ENCODE measurements at places on chromosomes 6 and 20. TPM values are rescaled to one million over a fixed set of nuclear protein-coding genes. Genes with fewer than 3 reads are reported as not detected.
A peak's percentile ranks its signal among the peaks of the same experiment; 100 is the strongest.

Gene FABP7
- total RNA-seq = 1.4 TPM

DNA sequence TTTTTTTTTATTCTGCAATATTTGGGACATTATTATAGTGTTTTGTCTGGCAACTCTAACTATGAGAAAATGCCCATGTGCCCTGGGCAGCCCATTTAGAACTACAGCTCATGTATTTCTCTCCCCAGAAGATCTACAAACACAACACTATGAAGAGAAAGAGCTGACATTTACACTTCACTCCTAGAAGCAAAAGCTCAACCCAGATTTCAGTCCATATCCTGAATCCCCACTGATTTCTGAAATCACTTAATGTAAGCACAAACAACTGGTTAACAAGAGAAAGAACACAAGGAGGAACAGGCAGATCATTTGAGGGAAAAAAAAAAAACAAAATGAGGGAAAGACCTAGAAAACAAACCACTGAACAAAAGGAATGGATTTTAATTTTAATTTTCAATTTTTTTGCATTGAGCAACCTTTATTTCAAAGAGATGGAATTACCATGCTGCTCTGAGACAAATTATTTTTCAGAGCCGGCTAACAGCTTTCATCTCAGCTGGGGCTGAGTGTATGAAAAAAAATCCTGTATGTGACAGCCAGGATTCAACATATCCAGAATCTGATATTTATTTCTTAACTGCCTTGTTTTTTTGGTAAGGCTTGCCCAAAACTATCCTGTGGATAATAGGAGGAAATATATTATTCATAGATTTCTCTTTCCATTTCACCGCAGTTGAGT lies 32.5 kb downstream of the KIAA0319 start:
- DNase-seq = no peak

DNA sequence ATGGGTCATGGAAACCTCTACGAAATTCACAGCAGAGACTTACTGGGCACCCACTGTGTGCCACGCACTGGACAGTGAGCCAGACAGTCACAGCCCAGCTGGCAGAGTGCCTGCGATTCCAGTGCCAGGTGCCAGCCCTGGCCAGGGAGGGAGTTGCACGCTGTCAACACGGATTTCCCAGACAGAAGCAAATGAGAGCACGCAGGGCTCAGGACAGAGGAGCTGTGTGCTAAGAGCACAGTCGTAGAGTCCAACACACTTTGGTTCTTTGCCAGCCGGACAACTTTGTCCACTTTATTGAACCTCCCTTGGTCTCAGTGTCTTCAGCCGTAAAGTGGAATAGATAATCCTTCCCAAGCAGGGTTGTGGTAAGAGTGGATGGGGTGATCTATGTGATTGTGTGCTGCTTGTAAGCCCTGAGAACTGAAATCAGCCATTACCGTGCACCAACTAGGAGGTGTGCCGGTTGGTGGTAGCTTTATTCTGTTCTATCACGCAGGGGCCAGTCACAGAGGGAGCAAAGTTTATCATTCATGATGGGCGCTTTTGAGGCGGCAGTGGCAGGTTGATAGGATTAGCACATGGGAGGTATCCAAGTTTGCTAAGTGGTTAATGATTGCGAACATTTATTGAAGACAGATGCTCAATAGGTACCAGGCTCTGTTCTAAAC lies 40.6 kb downstream of the SIRPA start:
- DNase-seq = no peak

Gene MCCD1
- not detected for total RNA-seq

Gene ZNF217
- 16.8 TPM for total RNA-seq

Gene FOXS1
- total RNA-seq = 0.24 TPM

Gene RBPJL
- total RNA-seq = not detected

GRCh38 chr20:2911200-2911599 lies 37.9 kb downstream of the PTPRA start:
- no peak for DNase-seq

Gene NRSN1
- total RNA-seq = not detected

Gene HAO1
- not detected for total RNA-seq

- no peak for DNase-seq
Observed at GRCh38 chr6:13473768-13474165, 13.6 kb downstream of the GFOD1 start.

GRCh38 chr6:130755368-130756034 lies 71.7 kb upstream of the SMLR1 start:
- no peak for DNase-seq

GRCh38 chr6:53899512-53899911 lies 104.7 kb downstream of the LRRC1 start:
- no peak for DNase-seq

DNA sequence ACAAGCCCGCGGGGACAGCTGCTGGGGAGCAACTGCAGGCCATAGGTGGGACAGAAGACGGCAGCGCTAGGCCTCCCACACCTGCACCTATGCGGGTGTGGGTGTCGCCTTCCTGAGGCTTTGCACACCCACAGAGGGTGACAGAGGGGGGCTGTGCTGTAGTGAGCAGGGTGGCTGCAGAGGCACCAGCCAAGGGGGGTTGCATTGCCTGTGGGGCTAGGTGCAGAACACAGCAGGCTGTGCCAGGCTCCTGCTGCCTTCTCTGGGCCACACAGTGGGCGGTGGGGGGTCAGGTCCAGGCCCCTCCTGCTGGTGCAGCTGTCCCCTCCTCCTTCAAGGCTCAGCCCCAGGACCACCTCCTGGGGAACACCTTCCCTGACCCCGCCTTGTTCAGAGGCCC lies 75.7 kb downstream of the WDR27 start:
- no peak for DNase-seq

DNA sequence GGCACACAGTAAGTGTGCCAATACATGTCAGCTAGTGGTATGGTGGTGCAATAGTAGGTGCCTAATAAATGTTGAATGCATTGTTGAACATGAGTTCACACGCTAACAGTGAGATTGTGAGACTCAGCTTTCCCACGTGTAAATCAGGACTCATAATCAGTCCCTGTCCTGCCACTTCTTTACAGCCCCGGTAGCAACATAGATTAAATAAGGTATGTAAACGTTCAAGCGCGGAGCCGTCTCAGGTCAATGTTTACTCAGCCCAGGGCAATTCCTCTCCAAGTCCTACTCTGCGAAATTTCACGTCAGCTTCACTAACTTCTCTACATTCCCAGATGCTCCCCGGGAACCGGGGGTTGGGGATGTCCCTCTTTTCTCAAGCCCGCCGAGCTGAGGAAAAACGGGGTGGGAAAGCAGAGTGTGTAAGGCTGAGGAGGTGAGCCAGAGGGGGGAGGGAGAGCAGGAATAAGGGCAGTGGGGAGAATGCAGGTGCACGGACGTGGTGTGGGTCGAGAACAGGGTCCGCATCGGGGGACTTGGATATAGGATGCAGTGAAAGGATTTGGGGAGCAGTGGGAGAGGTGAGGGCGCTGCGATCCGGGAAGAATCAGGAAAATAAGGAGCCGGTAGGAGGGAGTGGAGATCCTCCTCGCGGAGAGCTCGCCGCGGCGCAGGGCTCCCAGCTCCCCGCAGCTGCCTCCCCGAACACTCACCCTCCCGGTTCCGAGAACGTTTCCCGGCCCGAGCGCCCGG lies 544 bp upstream of the TP53INP2 start:
- peak; percentile 38 for DNase-seq

DNA sequence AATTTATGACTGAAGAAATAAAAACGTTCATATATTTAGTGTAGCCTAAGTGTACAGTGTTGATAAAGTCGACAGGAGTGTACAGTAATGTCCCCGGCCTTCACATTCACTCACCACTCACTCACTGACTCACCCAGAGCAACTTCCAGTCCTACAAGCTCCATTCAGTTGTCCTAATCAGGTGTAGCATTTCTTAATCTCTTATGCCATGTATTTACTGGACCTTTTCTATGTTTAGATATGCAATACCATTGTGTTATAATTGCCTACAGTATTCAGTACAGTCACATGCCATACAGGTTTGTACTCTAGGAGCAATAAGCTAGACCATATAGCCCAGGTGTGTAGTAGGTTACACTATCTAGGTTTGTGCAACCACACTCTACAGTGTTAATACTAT lies 610.2 kb upstream of the NOX3 start:
- DNase-seq = no peak

GRCh38 chr20:23513164-23513563 lies 22.2 kb downstream of the CST8 start:
- DNase-seq = no peak

DNA sequence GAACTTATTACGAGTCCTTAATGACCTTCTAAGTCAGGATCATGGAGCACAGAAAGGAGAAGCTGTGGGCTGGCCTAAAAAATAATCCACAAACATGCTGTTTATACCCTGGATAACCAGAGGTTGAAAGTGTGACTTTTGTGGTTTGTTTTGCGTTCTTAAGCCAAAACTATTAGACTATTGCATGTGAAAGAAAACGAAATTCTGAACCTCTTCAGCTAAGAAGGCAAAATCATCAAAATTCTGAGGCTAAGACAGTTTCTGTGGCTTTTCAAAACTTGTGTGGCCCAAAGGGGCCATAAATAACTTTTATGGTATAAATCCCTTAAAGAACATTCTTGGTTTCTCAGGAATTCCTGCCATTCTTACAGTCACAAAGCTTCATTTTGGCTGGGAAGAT lies 251.0 kb downstream of the UST start:
- DNase-seq = peak; percentile 62

DNA sequence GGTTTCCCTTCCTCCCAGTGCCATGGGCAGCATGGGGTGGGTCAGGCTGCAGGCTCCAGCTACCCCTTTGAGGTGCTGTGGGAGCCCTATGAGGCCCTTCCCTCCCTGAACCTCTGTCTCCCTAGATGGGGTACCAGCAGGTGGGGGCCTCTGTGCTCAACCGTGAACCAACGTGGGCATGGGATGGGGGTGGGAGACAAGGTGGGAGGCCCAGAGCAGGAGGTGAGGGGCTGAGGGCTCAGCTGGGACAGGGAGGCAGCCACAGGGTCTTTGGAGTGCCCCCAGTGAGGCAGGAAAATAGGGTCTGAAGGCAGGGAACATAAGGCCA lies 33.3 kb downstream of the SUN5 start:
- no peak for DNase-seq

Gene DPPA5
- total RNA-seq = not detected

Gene NMBR
- not detected for total RNA-seq

DNA sequence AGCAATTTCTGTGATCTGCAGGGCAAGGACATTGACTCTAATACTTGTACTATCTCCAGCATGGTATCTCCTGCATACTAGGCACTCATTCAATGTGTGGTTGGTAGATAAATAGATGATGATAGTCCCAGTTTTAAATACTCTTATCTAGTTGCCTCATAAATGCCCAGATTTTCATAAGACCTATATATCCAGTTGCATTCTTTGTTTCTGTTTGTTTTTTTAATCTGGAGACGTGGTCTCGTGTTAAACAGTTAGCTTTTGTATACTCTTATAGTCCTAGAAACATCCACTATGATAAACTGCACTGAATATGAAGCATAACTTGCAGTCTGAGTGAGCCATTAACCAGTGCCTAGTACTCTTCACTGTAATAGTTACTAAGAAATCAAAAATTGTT lies 35.5 kb upstream of the SUMO4 start:
- DNase-seq = no peak

Gene BTNL2
- total RNA-seq = not detected

GRCh38 chr6:84362193-84362821 lies 134.9 kb upstream of the CEP162 start:
- DNase-seq = no peak

DNA sequence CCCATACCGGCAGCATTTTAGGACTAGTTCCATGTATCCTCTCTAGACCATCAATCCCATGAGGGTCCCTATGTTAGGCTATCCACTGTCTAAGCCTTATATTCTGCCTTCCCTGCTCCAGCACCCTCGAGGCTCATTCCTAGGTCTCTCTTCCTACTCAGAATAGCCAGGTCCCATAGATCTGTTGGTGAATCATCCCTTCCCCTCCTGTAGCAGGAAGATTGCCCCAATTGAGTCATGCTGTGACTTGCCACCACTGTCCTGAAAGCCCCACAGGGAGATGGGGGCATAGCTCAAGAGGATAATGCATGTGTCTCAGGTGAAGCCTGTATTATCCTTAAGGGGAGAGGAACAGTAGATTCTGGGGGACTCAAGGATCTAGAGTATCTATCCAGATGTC lies 143.1 kb upstream of the MOCS1 start:
- DNase-seq = no peak

GRCh38 chr6:133286765-133287164 lies 45.6 kb downstream of the EYA4 start:
- DNase-seq = peak; percentile 2

Data from RPMI7951 (cell line).